ENCODE measurements at places on chromosomes 16 and 17.

- no peak for DNase-seq
These were observed 4.2 kb upstream of the NDRG4 start for GRCh38 chr16:58495521-58496331.

- DNase-seq, result no peak
These were observed 17.0 kb downstream of the HS3ST3A1 start for GRCh38 chr17:13584701-13585080.

DNA sequence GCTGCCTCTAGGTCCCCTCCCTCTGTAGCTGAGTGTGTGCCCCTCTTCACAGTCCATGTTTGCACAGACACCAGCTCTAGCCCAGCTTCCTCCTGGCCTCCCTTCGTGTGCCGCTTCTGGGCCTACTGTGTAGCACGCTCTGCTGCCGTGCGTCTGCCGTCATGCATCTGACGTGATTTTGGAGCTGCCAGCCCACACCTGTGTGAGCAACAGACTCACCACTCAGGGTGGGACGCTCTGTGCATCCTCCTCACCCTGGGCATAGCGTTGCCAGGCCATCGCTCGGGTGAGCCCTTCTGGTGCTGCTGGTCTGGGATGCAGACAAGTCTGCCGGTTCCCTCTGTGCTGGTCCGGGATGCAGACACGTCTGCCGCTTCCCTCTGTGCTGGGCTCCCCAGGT, 39.4 kb upstream of the ZNF750 start:
- DNase-seq, result no peak

- DNase-seq, result no peak
These were observed 41.3 kb upstream of the SIAH1 start for GRCh38 chr16:48426244-48427141.

DNA sequence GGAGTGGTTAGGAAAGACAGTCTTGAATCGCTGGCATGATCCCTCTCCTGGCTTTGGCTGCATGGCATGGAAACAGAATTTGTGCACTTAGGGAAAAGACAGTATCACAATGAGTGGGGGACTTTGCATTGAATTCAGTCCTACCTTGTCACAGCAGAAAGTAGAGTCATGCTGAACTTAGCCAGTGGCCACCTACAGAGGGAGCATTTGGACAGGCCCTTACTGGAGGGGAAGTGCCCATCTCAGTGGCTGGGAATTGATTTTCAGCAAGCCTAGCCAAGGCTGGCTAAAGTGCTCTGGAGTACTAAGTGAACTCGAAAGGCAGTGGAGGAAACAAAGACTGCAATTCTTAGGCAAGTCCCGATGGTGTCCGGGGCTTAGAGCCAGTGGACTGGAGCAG, 364.3 kb upstream of the TOM1L1 start:
- DNase-seq, result no peak

GRCh38 chr17:45428050-45428617, 4.5 kb downstream of the ARHGAP27 start:
- peak; percentile 12 for DNase-seq

DNA sequence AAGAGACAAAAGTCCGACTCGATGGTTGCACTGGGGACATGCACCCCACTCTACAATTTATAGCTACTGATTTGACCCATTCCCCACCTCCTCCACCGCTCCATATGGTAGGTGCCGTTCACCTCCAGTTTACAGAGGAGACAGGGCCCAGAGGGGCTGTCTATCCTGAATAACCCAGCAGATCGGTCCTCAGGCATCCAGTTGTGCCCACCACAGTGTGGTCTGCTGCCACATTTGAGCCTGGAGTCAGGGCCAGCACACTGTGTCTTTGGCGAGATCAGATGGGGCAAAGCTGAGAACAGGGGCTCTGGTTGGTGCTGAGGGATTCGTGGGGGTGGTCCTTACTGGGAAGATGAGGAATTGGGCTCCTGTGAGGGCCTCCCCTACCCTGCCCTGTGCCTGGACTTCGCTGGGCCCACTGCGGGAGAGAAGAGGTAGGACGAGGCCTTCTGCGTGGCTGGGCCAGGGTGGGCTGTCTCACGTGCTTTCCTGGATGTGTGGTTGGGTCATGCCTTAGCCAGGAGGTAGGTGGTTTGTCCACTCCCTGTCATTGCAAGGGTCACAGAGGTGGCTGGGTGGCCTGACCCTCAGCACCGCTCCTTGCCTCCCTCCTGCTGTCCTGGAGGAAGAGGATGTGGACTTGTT, 2.8 kb downstream of the ADCY7 start:
- no peak for DNase-seq

DNA sequence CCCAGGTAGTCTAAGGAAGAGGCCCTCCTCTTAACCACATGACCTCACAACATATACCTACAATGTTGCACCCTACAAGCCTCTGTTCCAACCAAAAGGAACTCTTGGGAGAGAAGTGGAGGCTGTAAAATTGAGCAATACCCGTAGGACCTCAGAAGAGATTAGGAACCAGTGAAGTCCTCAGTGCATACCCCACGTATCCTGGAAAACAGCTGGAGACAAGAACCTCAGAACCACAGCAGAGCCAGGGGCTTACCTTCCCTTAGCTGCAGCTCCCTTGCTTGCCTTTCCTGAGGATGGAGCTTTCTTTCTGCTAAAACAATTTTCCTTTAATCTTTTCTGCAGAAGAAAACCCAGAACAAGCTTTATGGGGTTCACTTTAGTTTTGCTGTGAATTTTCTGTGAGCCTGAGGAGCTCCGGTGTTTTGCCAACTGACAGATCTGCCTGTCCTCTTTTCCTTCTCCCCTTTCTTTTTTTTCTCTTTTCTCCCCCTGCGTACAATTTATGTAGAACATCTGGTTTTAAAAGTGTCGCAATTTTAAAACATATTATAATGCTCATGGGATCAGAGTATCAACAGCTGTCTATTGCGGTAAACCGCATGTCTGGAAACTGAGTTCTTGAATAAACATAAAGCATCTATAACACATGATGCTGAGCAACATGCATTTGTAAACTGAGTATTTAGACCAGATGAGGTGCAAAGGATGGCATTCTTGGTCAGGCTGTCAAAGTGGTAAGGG, 226.4 kb upstream of the MAF start:
- DNase-seq, result peak; percentile 40

DNA sequence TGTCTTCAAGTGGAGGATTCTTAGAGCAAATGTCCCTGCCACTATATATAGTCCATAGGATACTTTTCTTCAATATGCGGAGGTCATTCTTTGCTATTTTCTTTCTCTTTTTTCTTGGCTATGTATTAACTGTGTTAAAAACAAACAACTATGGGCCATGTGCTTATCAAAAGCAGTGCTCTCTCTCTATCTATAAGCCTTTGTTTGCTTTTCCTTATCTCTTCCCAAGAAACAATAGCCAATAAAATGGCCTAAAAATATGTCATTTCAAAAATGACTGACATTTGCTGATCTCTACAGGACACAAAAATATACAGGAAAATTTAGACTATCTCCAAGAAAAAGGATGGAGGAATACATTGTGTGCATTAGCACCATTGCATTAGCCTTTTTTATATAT, 212.1 kb downstream of the MAF start:
- DNase-seq, result no peak

GRCh38 chr16:7548796-7549318, 216.2 kb downstream of the RBFOX1 start:
- DNase-seq, result no peak

- no peak for DNase-seq
These were observed 47.1 kb downstream of the ABCA8 start for GRCh38 chr17:68908045-68908444.

GRCh38 chr16:66479661-66480264, 52.7 kb downstream of the BEAN1 start:
- DNase-seq, result no peak
